ENCODE measurements at places on chromosomes 5 and 9. TPM values are rescaled to one million over a fixed set of nuclear protein-coding genes. Genes with fewer than 3 reads are reported as not detected.

The STPG3 gene
- not detected for polyA plus RNA-seq

DNA sequence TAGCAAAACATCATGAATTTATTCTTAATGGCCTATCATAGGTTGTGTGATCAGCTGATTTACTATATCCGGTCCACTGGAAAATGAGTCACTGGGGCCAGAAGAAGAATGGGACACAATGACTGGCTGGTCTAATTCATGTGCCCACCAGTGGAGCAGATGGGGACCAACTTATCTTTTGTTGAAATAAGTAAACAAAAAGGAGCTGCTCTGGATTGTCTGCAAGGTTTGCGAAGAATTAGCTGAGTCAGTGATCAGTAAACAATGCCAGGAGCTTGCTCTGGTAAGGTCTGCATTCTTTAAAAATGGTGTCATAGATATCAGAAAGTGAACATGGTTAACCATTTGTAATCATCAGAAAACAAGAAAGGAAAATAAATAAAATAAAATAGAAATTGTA, 128.0 kb downstream of the RASEF start:
- DNase-seq = peak; percentile 10

DNA sequence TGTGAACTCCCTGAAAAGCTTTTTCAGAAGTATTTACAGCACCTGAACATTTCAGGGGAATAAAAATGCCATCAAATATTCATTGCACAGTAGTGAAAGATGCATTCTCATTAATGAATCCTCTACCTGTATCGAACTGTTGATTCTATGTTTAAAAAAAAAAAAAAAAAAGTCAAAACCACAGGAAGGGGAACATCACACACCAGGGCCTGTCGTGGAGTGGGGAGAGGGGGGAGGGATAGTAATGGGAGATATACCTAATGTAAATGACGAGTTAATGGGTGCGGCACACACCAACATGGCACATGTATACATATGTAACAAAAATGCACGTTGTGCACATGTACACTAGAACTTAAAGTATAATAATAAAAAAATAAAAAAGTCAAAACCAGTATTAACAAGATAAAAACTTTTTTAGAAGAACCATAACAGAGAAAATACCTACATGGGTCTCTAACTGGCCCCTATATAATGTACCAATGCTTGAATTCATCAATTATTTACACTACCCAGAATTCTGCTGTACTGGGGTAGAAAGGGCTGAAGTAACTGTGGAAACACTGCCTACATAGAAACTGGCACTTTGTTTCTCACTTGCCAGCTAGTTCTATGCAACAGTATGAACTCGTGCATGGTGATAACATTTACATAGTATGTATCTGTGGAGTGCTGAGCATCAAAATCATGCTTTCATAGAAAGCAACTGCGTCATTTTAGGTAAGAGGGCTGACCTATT, 48.9 kb downstream of the GNAQ start:
- DNase-seq = no peak

- DNase-seq = no peak
Observed at GRCh38 chr5:150780816-150781221, 2.3 kb downstream of the SMIM3 start.

DNA sequence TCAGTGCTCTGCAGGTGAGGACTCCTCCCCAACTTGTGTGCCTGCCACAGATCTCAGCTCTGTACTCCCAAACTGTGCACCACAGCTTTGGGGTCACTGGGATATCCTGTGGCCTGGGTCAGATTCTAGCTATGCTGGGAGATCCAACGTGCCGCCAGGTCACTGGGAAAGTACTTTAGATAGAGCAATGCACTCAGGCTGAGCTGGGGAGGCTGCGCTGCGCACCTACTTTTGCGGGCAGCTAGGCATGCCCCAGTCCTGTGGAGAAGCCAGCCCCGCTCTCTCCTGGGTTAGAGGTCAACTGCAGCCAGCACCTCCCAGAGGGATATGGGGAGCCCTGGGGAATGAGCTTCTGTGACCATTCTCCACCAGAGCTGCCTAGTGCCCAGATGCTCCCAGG, 552.1 kb upstream of the CDH9 start:
- no peak for DNase-seq

DNA sequence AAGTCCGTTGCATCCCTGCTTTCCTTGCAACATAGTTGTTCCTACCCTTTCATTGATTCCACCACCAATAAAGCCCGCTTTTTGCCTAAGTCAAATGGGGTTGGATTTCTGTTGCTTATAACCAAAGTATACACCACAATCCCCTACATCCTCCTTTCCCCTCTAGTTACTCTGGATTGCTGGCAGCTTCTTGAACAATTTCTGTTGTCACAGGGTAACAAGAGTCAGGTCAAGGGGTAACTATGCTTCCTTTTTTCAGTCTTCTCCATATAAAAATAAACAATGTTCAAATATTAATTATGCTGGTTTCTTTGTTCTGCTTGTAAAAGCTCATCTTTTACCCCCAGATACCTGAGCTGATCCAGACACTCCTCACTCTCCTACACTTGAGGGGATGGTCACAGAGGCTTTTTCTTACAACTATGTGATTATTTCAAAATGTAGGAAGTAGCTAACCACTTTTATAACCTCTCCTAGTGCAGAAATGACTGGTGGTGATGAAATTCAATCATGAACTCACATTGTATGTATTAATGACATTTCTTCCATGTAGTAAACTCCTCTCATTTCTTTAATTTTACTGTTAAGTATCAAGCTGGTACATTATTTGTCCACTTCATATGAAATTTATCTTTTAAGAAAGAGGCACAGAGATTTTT, 136.5 kb downstream of the SNX18 start:
- DNase-seq = no peak

The ZBED3 gene
- 7.3 TPM for polyA plus RNA-seq

The CDKN2B gene
- polyA plus RNA-seq = 10.2 TPM

GRCh38 chr5:122112063-122112462, 17.3 kb upstream of the ZNF474 start:
- DNase-seq = no peak

The IFNA2 gene
- polyA plus RNA-seq = not detected

DNA sequence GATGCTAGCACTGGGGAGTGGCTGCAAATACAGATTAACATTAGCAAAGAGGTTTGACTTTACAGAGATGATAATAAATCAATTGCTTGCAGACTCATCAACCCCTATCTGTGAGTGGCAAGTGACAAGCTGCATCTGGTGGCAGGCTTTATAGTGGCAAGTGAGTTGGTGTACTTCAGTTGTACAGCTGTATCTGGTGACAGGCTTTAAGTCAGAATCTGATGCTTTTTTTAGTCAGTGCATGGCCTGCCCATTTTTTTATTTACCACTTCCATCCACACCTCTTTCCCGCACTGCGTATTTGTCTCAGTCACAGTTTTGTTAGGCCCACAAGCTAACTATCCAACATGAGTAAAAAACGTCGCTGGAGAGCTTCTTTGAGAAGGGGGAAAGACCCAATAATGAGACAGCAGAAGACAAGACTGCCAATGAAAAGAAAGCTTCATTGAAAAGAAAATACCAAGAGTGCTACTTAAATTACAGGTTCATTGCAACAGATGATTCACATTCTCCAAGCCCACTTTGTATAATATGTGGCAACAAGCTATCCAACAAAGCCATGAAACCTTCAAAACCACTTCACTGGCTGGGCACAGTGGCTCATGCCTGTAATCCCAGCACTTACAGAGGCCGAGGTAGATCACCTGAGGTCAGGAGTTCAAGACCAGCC, 23.1 kb downstream of the ANP32B start:
- DNase-seq = no peak

DNA sequence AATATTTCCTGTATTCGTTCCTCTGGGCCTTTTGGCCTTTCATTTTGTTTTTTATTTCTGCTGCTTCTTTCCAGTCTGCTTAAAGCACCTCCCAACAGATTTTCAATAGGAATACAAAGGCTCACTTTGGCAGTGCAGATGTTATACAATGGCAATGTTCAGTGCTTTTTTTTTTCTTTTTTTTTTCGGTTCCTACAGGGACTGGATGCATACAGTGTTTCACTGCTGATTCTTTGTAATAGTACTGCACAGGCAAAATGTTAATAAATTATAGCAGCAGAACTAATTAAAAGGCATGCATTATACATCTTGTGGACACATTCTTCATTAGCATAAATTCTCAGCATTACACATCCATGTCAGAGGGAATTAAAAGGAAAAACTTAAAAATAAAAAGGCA, 356.6 kb upstream of the C9orf72 start:
- DNase-seq = no peak

DNA sequence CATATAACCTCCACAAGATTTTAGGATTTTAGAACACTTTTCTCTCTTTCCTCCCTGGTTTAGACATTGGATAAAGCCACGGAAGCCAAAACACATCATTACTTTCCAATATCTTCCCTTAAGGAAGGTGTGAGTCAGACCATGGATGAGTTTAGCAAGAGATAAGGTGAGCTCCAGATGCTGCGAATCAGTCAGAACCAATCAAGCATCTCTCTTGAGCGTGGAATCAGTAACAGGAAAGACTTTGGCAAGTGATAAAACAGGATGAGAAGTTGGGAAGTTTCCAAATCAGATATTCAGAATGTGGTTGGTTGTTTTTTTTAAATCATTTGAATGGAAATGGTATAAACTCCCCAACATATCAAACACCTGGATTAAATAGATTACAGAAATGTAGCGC, 397.8 kb downstream of the EFNA5 start:
- DNase-seq = no peak

GRCh38 chr5:123294544-123294943, 128.7 kb downstream of the CEP120 start:
- no peak for DNase-seq

DNA sequence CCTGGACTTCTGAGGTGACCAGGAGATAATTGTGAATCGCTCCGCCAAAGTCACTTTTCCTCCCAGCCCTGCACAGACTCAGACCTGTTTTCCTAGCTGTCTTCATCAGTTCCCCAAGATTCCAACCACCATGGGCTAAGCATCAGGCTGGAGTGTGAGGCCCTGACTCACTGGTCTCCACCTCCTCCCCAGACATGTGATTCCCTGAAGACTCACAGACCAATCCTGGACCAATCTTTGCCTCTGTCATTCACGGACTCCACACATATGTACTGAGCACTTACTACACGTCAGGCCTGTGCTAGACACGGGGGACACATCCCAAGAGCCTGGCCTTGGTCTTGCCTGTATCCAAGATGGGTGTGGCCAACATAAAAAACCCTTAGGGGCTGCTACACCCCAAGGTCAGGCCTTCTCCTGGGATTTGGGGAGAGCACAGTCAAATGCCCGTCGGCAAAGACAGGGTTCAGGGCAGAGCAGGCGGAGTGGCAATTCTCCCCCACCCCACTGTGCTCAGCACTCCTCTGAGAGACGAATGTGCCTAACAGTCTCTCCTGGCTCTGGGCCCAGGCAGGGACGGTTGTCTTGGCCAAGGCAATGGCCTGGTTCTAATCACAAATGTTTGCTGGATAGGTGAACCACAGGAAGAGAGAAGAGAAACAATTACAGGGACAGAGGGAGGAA, 11.9 kb downstream of the EEIG1 start:
- DNase-seq = peak; percentile 61

All from AG04450 (cell line).